ENCODE measurements at places on chromosomes 4 and X. TPM values are rescaled to one million over a fixed set of nuclear protein-coding genes. Genes with fewer than 3 reads are reported as not detected.

Gene GLRA3
- not detected for total RNA-seq

Gene ELF2
- 24.1 TPM for total RNA-seq

DNA sequence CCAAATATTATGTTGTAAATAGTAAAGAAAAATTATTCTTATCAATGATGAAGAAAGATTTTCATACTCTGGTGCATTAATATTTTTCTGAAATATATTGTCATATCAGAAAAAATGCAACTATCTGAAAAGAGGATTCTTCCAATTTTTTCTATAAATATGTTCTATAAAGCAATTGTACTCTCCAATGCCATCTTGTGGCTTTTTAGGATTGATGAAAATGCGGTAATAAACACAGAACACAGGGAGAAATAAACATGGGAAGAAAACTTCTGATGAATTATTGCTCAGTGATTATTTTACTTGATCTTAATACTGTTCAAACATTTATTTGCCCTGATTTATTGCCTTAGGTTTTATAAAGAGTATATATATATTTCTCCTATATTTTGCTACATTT lies 215.4 kb downstream of the IL1RAPL1 start:
- DNase-seq, result no peak

DNA sequence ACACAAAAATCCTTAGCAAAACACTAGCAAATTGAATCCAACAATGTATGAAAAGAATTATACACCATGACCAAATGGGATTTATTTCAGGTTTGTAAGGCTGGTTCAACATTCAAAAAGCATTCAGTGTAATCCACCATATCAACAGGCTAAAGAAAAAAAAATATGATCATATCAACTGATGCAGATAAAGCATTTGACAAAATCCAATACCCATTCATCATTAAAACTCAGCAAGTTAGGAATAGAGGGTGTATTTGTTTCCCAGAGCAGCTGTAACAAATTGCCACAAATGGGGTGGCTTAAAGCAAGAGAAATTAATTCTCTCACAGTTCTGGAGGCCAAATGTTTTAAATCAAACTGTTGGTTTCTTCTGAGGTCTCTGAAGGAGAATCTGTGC lies 10.7 kb downstream of the VSIG1 start:
- DNase-seq, result no peak

DNA sequence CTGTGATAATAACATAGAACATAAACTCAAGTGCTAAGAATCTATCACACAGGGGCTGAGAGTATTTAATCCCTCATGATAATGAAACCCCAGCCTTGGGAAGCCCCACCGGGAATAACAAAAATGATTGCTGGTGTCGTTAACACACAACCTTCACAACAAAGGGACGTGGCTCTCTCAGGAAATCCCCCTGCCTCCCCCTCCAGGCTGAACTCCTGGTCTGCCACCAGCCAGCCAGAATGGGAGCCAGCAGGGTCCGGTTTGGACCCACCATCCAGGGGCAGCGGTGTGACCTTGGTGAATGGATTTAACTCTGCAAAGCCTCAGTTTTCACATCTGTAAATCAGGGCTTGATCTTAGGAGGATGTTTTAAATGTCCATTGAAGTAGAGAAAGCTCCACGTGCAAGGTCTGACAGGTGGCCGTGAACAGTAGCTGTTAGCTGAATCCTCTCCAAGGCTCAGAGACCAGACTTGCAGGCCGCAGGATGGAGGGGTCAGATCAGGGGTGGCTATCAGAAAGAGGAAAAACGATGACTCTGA lies 46.5 kb downstream of the ABLIM2 start:
- DNase-seq, result no peak

DNA sequence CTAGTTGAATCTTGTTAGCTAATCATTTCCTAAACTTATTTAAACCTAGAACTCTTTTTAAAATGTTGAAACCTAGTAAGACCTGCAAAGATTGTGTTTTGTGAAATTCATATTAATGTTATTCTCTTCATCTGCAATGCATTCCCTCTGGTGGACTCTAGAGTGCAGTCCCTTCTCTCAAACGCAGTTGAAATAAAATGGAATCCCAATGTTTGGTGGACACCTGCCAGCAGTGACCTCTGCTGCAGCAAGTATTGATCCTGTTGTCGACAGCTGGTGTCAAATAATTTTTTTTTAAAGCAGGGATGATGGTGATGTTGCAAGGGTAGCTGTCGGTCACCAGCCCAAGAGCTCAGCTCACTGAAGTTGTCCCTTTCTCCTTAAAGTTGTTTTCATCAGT lies 492.0 kb downstream of the ZIC3 start:
- DNase-seq, result no peak

DNA sequence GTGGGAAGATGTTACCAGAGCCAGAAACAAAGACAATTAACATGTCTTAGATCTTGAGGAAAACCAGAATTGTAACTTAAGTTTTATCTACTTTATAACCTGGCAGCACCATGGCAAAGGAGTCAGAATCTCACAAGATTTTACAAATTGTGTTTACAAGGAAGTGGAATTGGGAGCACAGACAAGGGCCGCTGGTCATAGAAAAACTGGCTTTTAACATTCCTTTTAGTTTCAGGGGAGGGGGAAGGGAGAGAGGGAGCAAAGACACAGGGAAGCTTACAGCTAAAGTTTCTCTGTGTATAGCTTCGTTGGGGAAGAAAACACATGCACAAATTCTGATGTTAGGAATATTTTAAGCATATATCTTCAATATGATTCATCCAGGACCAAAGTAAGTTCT lies 10.3 kb upstream of the UGT2B11 start:
- no peak for DNase-seq

DNA sequence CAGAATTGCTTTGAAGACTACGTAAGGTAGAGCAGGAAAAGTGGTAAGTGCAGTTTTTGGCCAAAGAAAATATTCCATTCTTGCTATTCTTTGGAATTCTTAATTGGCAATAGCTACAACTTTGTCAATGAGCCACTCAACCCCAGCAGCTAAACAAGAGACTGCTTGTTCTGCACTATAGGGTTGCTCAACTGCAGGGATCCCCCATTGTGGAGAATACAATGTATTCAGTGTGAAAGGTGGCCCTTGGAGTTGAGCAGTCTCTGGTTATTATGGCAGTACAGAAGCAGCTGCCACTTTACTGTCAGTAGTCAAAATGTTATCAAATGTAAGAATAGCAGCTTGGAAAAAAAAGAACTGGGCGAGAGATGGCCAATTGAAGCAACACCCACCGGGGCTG lies 808.7 kb downstream of the CENPC start:
- DNase-seq, result no peak
